ENCODE measurements at places on chromosomes 1 and 21.

DNA sequence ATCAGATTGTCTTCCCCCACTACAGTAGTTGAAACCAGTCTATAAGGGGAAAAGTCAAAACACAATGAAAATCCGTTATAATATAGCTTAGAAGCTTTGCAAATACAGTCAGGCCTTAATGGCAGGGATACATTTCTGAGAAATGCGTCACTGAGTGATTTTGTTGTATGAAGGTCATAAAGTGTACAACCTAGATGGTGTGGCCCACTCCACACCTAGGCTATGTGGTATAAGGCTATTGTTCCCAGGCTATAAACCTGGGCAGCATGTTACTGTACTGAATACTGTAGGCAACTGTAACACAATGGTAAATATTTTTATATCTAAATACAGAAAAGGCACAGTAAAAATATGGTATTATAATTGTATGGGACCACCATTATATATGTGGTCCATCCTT, 188.0 kb upstream of the L1TD1 start:
- H3K4me1 ChIP-seq, result no peaks in the 10 kb centered on the region
- no peaks in the 10 kb centered on the region for H3K27me3 ChIP-seq
- no peak for DNase-seq
- H3K27ac ChIP-seq, result no peak overlapping the region
- H3K36me3 ChIP-seq, result no peaks in the 10 kb centered on the region

DNA sequence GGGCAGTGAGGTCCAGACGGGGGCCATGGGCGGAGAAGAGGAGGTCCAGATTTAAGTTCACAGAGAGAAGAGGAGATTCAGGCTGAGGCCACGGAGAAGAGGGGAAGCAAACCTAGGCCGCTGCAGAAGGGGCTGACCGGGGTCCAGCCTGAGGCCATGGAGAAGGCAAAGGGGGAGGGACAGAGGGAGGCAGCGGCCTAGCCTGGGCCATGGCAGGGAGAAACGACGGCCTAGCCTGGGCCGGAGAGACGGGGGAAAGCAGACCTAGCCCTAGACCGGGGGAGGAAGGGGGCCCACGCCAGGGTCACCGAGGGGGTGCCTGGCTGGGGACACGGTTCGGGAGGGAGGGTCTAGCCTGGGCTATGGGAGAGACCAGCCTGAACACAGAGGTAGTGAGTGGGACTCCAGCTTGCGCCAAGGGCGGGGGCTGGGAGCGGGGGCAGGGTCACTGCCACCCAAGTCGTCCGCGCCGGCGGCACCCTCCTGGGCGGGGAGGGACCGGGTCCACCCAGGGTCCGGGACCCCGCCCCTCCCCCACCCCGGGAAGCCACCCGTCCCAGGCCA, 459 bp downstream of the CAPZB start:
- H3K4me1 ChIP-seq, result peaks cover 75% of the 10 kb centered on the region
- H3K4me3 ChIP-seq, result peak overlapping the region; percentile 78
- no peak for DNase-seq
- H3K27me3 ChIP-seq, result no peaks in the 10 kb centered on the region
- H3K36me3 ChIP-seq, result peaks cover 32% of the 10 kb centered on the region
- H3K27ac ChIP-seq, result peak overlapping the region; percentile 51

DNA sequence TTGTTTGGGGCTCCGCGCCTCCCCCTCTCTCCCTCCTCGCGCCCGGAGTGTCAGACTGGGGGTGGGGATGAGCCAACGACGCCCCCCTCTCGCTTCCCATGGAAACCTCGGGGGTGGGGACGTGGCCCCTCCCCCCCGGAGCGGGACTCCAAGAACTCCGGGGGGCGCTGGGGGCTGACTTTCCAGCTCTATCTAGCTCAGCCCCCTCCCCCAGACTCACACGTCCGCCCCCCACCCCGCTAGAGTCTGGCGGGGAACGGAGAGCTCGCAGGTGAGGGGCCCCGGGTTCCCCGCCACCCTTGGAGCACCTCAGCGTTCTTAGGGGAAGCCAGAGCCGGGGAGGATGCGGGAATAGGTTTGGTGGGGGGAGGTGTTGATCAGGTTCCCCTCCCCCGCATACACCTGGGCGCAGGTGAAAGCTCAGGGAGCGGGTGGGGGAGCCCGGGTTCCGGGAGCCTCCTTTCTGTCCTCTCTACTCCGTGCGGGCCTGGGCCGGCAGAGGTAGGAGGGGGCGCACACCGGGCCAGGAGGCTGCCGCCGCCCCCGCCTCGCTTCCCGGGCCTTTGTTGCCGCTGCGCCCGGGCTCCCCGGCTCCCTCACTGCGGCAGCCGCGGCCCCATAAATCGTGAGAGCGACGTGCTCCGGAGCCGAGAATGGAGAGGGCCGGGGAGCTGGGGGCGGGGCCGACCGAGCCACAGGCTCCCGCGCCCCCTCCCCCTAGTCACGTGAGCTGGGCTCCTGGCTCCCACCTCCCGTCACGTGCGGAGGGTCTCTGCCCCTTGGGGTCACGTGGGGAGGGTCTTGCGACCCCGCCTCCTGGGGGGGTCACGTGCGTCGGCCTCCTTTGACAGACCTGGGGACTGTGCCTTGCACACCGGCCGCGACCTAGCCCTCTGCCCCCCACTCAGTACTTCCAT, 1.9 kb downstream of the EFNA3 start:
- H3K27ac ChIP-seq, result no peak overlapping the region
- H3K36me3 ChIP-seq, result no peaks in the 10 kb centered on the region
- peak; percentile 41 for DNase-seq
- peaks cover 46% of the 10 kb centered on the region for H3K27me3 ChIP-seq
- peaks cover 75% of the 10 kb centered on the region for H3K4me1 ChIP-seq
- H3K4me3 ChIP-seq, result peak overlapping the region; percentile 37

GRCh38 chr1:59104191-59104760, 192.6 kb upstream of the FGGY start:
- no peaks in the 10 kb centered on the region for H3K27me3 ChIP-seq
- H3K4me1 ChIP-seq, result no peaks in the 10 kb centered on the region
- no peak for DNase-seq
- no peak overlapping the region for H3K27ac ChIP-seq
- H3K4me3 ChIP-seq, result no peak overlapping the region

- no peak for DNase-seq
- H3K4me1 ChIP-seq, result peaks cover 20% of the 10 kb centered on the region
- peaks cover 28% of the 10 kb centered on the region for H3K36me3 ChIP-seq
- no peak overlapping the region for H3K4me3 ChIP-seq
- no peak overlapping the region for H3K27ac ChIP-seq
Measured at GRCh38 chr1:227775841-227776240, 39.6 kb upstream of the PRSS38 start.

DNA sequence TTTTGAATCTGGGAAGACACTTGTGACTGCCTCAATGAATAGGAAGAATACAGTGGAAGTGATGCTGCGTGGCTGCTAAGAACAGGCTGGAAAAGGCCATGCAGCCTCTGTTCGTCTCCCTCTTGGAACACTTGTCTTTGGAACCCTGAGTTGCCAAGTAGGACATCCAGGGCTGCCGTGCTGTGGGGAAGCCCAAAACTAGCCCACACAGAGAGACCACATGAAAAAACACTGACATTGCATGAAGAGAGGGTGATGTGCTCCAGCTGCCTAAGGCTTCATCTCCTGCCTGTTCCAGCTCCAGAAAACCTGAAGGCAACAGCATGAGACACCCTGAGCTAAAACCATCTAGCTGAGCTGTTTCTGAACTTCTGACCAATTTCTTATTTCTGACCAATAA, 61.1 kb upstream of the GNG4 start:
- no peak for DNase-seq
- H3K4me1 ChIP-seq, result no peaks in the 10 kb centered on the region
- no peak overlapping the region for H3K27ac ChIP-seq
- H3K36me3 ChIP-seq, result peaks cover 42% of the 10 kb centered on the region
- H3K27me3 ChIP-seq, result no peaks in the 10 kb centered on the region
- no peak overlapping the region for H3K4me3 ChIP-seq

DNA sequence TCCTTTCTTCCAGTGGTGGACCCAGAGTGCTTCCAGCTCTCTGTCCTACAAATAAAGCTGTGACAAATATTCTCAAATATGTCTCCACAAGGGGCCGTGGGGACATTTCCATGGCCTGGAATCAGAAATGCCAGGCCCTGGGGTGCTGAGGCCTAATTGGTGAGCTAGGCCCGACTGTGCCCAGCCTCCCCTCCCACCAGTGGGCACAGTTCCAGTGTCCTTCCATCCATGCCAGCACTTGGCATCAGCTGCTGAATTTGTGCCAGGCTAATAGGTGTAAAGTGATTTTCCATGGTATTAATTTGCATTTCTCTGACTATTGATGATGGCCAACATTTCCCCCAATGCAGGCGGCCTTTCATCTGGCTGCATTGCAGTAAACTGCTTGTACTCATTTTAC, 48.5 kb upstream of the B3GALT5 start:
- H3K27me3 ChIP-seq, result peaks cover 2% of the 10 kb centered on the region
- no peaks in the 10 kb centered on the region for H3K4me1 ChIP-seq
- no peak for DNase-seq
- no peaks in the 10 kb centered on the region for H3K36me3 ChIP-seq
- no peak overlapping the region for H3K27ac ChIP-seq

DNA sequence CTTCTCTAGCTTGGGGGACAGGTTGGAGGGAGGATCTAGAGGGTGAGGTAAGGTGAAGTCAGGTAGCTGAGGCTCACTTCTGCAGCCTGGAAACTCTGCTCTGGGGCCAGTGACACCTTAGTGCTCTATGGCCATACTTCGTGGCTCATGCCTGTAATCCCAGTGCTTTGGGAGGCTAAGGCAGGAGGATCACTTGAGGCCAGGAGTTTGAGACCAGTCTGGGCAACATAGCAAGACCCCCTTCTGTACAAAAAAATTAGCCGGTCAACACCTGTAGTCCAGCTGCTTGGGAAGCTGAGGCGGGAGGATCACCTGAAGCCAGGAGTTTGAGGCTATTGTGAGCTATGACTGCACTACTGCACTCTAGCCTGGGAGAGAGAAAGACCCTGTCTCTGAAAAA, 5.8 kb downstream of the LMNA start:
- no peak overlapping the region for H3K27ac ChIP-seq
- H3K36me3 ChIP-seq, result no peaks in the 10 kb centered on the region
- peaks cover 7% of the 10 kb centered on the region for H3K27me3 ChIP-seq
- H3K4me1 ChIP-seq, result peaks cover 85% of the 10 kb centered on the region

GRCh38 chr1:172122381-172122780, 281.1 kb downstream of the DNM3 start:
- H3K4me1 ChIP-seq, result peaks cover 5% of the 10 kb centered on the region
- DNase-seq, result no peak
- no peak overlapping the region for H3K4me3 ChIP-seq
- H3K27me3 ChIP-seq, result no peaks in the 10 kb centered on the region
- H3K27ac ChIP-seq, result no peak overlapping the region

DNA sequence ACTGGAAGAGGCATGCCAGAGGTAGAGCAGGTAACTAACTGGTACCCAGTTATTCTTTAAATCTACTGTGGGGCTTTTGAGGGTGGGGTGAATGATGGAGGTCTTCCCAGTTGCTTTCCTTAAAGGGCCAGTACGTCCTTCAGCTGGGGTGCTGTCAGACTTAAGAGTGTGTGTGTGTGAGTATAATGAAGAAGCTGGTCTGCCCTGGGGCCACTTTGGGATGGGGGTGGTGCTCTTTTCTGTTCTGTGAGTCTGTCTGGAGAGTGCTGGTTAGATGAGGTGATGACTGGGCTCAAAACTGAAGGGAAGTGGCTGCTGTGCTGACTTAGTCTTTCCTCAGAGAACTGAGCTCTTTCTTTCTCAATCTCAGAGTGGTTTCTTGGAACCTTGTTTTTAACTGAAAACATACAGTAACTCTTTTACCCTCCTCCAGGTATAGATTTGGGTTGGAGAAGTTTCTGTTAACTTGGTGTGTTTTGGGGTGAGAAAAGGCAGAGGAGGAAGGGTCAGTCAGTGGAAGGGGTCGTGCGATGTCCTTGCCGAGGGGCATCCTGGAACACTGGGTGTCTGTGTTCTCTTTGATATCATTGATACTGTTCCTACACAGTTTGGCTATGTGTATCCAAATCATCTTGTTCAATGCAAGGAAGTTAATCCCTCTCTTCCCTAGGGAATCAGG, 746 bp downstream of the MACF1 start:
- peak overlapping the region; percentile 56 for H3K4me3 ChIP-seq
- H3K4me1 ChIP-seq, result peaks cover 26% of the 10 kb centered on the region
- H3K27ac ChIP-seq, result peak overlapping the region; percentile 70
- H3K36me3 ChIP-seq, result no peaks in the 10 kb centered on the region
- no peak for DNase-seq

DNA sequence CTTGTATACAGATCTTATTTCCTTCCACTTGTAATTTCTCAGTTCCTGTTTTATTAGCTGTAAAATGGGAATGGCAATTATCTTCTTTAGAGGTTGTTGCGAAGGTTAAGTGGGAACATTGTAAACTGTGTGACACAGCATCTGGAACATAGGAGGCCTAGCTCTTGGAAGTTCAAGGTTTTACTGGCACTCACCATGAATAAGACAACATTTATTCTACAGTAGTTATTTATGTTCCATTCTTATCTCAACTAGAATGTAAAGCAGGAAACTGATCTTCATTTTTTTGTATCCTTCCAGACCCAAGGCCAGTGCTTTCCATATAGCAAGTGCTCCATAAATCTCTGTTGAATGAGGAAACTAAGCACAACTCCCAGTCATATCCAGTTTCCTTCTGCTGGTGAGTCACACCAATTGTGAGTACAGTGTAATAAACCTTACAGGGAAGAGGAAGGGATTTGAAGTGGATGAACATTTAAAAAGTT, 1.4 kb downstream of the BCL10 start:
- peak overlapping the region; percentile 94 for H3K4me3 ChIP-seq
- no peak for DNase-seq
- H3K4me1 ChIP-seq, result peaks cover 28% of the 10 kb centered on the region

DNA sequence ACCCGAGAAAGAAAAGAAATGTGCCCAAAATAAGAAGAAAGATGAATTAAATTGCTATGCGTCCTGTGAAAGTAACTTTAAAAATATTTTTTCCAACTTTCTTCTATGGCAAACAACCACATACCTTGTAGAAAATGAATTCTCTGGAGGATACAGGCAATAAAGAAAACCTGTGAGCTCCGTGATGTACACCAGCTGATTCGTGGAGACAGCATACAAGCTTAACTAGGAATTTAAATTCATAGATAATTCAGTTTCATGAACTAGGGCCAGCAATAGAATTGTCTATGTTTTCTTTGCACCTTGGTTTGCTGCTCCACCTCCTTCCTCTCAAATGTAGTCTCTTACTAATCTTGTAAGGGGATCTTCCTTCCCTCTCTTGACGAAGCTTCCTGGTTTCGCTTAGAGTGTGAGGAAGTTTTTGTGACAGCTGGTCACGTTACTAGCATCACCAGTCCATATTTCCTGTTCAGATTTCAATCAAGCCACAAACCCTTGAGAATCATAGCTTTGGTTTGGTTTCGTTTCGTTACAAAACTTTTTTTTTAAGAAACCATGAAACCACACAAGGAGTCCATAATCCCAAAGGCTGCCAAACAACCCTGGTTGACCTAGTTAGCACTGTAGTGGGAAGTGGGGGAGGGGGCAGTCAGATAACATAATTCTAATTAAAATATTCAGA, 35.8 kb downstream of the GREM2 start:
- H3K27me3 ChIP-seq, result no peaks in the 10 kb centered on the region
- H3K27ac ChIP-seq, result no peak overlapping the region
- peak overlapping the region; percentile 17 for H3K4me3 ChIP-seq
- no peaks in the 10 kb centered on the region for H3K36me3 ChIP-seq

Measured in CD4-positive, alpha-beta T cell (primary cell).